ENCODE measurements at places on chromosomes 3 and 15.

DNA sequence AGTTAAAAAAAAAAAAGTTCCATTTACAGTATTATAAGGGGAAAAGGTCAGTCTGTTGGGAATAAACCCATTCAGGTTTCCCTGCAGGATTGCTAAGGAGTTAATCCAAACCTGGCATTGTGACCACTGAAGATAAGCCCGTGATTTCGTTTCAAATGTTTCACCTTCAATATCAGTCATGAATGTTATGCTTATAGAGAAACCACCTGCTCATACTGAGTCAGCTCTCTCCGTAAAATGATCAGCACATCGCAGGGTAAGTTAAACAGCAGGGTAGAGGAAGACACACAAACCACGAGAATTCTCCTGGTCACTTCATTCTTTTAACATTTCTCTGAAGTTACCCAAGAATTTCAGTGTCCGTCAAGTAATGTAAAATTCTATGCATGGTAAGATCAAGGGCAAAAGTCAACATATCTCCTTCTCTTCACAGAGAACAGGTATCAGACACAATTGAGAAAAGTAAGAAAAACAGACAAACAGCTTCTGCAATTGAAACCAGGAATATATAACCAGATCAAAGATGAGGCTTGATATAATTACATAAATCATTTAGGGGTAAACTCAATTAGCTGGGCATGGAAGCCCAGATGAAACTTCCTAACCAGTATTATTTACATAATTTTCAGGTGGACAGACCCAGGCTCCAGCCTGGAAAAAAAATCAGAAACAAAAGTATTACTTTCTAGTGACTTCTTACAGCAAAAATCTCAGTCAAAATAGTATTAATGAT is 67.6 kb upstream of the ARHGEF3 start:
- no peak for DNase-seq

- DNase-seq, result no peak
Measured at GRCh38 chr15:29988701-29989100, 94.1 kb upstream of the GOLGA8J start.

GRCh38 chr15:70197945-70198361 is 100.2 kb upstream of the TLE3 start:
- DNase-seq, result no peak

DNA sequence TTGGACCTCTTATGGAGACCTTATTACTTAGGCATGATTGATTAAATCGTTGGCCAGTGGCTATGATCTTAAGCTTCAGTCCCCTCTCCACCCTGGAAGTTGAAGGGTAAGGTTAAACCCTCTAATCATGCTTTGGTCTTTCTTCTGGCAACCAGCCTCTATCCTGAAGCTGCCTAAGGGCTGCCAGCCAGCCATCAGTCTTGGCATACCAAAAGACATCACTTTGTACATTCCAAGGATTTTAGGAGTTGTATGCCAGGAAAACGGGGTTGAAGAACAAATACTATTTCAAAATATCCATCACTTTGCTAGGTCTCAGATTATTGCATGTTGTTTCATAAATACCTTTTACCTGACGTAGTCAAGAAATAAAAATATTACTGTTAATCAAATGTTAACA is 28.9 kb downstream of the UBE2E2 start:
- DNase-seq, result no peak

GRCh38 chr15:70092464-70093027 is 5.2 kb downstream of the TLE3 start:
- no peak for DNase-seq

- no peak for DNase-seq
Measured at GRCh38 chr3:81585937-81586336, 175.5 kb downstream of the GBE1 start.

- no peak for DNase-seq
Measured at GRCh38 chr3:74661672-74662071, 47.2 kb upstream of the CNTN3 start.

DNA sequence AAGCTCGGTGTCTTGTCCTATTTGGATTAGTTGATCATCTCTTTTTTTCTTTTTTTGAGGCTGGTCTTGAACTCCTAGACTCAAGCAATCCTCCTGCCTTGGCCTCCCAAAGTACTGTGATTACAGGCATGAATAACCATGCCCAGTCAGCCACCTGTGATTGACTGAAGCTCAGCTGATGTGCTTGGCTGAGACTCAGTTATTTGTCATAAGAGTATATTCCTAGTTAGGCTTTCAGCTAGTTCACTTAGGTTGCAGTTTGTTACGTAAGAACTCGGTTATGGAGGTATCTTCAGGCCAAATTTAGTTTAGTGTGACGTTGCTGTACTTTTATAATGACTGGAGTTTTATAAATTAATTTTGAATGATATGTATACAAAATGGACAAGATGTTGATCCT is 365.0 kb downstream of the SV2B start:
- DNase-seq, result no peak

DNA sequence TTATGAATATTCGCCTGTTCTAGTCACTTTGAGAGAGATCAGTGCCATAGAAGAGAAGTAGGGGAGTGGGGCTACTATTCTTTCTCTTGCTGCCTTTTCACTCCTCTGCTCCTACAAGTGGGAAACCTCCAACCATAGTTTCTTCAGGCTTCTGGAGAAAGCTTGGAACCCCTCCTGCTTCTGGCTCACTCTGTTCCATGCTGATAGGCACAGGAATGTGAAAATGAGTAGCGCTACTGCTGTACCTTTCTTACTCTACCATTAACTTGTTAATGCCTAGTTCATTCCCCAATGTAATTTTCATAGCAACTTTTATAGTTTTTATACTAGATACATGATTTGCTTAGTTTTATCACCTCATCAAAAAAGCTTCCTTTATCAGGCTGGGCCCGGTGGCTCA is 26.7 kb upstream of the JMJD7 start:
- DNase-seq, result no peak

DNA sequence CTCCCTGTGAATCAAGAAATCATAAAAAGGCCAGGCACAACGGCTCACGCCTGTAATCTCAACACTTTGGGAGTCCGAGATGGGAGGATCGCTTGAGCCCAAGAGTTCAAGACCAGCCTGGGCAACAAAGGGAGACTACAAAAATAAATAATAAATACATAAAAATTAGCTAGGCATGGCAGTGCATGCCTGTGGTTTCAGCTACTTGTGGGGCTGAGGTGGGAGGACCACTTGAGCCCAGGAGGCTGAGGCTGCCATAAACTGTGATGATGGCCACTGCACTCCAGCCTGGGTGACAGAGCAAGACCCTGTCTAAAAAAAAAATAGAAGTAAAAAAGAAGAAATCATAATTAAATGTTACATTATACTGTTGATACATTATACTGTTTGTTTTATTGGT is 28.0 kb upstream of the DCUN1D1 start:
- DNase-seq, result no peak

GRCh38 chr3:124553178-124553577 is 177.1 kb upstream of the UMPS start:
- DNase-seq, result no peak

- no peak for DNase-seq
Measured at GRCh38 chr3:89613241-89613640, 505.8 kb downstream of the EPHA3 start.

DNA sequence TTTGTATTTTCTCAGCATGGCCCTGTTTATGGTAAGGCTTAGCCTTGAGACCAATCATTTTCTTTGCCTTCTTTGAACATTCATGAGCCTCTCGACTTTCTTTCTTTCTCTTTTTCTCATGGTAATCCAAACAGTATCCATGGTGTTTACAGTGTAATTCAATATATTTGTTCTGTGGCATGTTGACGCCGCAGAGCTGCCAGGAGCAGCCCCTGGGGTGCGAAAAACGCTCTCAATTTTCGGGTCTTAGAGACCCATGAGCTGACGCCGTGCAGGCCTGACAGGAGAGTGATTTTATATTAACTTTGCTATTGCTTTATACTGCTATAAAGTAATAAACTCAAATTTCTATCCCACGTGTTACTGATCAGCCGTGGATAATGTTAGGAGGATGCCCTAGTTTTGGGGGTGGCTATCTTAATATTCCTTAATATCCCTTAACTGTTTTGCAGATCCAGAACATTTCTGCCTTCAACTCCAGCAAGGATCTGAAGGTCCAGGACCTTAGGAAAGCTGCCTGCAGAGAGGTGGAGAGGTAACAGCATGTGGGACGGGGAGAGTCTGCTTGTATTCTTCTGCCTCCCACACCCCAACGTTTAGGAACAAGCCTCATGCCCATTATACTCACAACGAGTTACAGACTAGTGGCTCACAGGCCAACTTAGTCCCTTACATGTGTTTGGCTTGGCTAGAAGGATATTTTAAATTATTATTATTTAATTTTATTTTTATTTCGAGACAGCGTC is 29.3 kb upstream of the MYO1E start:
- peak; percentile 77 for DNase-seq

DNA sequence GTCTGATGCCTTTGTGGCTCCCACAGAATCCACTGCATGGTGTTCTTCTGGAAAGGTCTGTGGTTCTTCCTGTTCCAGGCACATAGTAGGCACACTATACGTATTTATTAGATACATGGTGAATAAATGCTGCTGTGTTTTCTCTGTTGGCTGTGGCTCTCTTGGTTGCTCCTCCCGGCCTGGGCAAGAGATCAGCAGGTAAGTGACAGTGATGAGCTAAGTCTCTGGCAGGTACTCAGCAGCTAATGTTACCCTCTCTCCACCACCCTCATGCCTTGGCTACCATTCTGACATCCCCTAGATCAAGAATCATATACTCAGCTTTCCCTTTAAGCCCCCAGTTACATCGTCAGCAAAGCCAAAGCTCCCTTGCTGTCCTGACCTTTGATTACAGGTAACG is 8.4 kb downstream of the SV2B start:
- no peak for DNase-seq

- DNase-seq, result no peak
Measured at GRCh38 chr3:140844072-140844471, 97.6 kb upstream of the SLC25A36 start.

DNA sequence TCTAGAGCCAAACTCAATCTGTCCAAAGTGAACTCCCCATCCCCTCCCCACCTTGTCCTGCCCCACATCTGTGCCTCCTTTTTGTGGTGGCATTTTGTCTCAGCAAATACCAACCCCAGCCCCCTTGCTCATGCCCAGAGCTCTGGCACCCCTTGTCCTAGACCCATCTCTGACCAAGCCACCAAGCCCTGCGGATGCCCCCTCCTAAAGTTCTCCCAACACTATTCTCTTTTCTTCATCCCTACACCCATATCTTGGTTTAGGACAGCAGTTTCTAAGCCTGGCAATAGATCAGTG is 17.7 kb downstream of the ACAA1 start:
- no peak for DNase-seq

DNA sequence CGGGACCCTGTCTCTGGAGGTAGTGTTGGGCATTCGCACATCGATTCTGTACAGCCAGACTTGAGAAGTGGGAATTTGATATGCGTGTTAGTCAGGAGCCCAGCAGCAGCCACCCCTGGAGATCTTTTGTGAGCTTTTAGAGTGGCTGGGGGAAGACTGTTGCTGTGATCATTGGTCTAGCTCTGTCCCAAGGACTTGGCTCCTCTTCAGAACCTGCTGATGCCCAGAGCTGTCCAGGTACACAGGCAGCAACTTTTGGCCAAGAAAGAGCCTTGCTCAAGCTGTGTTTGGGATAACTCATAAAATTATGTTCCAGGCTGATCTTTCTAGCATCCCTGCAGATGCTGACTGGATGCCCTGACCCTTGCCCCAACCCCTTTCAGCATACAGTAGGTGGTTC is 29.3 kb downstream of the LIMD1 start:
- no peak for DNase-seq

DNA sequence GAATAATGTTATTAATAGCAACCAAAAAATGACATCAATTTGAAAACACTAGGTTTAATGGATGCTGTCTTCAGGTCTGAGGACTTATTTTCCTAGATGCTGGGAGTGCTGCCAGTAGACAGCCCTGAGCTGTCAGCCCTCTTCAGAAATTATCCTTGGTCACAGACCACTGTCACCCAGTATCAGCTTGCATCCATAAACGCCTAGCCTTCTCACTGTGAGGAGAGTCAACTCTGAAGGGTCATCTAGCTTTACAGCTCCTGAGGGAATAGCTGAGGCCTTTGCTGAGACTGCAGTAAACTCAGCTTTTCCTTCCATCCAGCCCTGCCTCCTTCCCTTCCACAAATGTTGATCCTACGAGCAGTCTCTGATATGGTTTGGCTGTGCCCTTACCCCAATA is 19.4 kb upstream of the MNS1 start:
- DNase-seq, result no peak

GRCh38 chr3:144931590-144931989 is 960.0 kb downstream of the DIPK2A start:
- DNase-seq, result no peak

GRCh38 chr3:155326901-155327300 is 33.4 kb upstream of the STRIT1 start:
- DNase-seq, result no peak

GRCh38 chr3:88574146-88574545 is 424.4 kb downstream of the C3orf38 start:
- no peak for DNase-seq

GRCh38 chr15:37130356-37130755 is 30.0 kb upstream of the MEIS2 start:
- no peak for DNase-seq

DNA sequence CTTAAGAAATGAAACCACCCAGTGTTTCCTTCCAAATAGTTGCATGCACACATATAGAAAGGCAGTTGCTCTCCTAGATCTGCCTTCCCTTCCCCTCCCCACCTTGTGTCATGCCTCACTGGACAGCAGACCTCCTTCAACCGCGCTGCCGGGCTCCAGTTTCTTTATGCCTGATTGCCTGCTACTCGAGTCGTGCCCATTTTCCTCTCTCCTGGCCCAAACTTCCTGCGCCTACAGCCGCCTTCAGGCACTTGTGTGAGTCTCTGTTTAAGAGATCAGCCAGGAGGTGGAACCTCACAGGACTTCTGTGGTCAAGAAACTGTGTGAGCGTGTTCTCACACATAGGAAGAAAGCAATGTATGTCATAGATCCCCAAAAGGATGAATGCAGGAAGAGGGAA is 8.8 kb upstream of the FAM107A start:
- no peak for DNase-seq

DNA sequence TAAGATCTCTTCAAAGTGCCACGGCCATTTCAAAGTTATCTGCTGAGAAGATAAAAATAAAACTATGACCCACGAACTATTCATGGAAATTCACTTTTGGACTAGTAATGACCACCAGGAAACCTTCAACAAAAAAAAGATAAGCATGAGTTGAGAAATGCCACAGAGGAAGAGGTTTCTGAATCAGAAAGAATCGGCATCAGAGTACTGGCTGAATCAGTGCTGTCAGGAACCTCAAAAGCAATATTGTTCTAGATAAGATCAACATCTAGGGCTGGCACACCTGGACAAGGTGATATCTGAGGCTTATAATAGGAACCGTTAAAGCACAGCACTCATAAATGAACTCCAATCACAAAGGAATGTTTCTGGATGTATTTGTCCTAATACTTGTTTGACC is 72.7 kb downstream of the PEAK1 start:
- DNase-seq, result no peak

DNA sequence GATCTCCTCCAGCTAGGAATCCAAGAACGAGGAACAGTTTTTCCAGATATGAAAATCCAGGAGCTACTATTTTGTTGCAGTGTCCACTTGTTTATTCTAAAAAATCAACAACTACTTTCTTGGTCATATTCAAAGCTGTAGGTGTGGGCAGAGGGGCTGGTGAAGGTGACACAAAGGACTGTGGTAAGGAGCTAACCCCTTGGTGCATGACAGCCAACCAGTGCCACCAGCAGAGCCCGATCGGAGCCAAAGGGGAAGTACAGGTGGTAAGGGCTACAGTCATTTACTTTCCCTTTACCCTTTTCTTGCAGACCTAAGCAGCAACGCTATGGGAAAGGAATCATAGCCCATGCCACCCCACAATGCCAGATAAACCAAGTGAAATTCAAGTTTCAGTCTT is 30.7 kb downstream of the PLA1A start:
- DNase-seq, result no peak

- no peak for DNase-seq
Measured at GRCh38 chr3:128413413-128414205, 53.1 kb downstream of the DNAJB8 start.

GRCh38 chr3:139969386-139969785 is 34.4 kb downstream of the CLSTN2 start:
- DNase-seq, result no peak
